Muscle of leg (tissue), 16 donors: ENCODE measurements at places on chromosomes 3 and 15. TPM values are rescaled to one million over a fixed set of nuclear protein-coding genes. Genes with fewer than 3 reads are reported as not detected.

DNA sequence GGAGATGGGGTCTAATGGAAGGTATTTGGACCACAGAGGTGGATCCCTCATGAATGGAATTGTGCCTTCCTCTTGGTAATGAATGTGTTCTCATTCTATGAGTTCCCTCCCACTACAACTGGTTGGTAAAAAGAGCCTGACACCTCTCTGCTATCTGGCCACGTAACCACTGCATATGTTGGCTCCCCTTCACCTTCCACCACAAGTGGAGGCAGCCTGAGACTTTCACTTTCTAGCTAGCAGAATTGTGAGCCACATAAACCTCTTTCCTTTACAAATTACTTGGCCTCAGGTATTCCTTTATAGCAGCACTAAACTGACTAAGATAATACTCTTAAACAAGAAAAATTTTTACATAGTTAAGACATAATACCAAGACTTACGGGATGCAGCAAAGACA lies 155.3 kb downstream of the NR1I2 start:
- no peaks in the 10 kb centered on the region for H3K4me1 ChIP-seq
- no peak for DNase-seq
- no peak overlapping the region for H3K27ac ChIP-seq
- no peaks in the 10 kb centered on the region for H3K27me3 ChIP-seq
- H3K36me3 ChIP-seq = no peaks in the 10 kb centered on the region
- H3K4me3 ChIP-seq = no peak overlapping the region

GRCh38 chr3:101944308-101944707 lies 95.0 kb downstream of the NFKBIZ start:
- no peak overlapping the region for H3K27ac ChIP-seq
- H3K4me3 ChIP-seq = no peak overlapping the region
- no peaks in the 10 kb centered on the region for H3K36me3 ChIP-seq
- no peaks in the 10 kb centered on the region for H3K27me3 ChIP-seq
- H3K4me1 ChIP-seq = no peaks in the 10 kb centered on the region
- no peak for DNase-seq

GRCh38 chr15:66912001-66912400 lies 153.4 kb upstream of the SMAD3 start:
- H3K36me3 ChIP-seq = no peaks in the 10 kb centered on the region
- H3K4me1 ChIP-seq = peaks cover 33% of the 10 kb centered on the region
- peak; percentile 65 for DNase-seq
- no peaks in the 10 kb centered on the region for H3K27me3 ChIP-seq
- H3K4me3 ChIP-seq = no peak overlapping the region

GRCh38 chr15:89150762-89151664 lies 62.8 kb downstream of the ABHD2 start:
- H3K4me1 ChIP-seq = peaks cover 26% of the 10 kb centered on the region
- H3K27ac ChIP-seq = peak overlapping the region; percentile 62
- peak; percentile 50 for DNase-seq
- peaks cover 16% of the 10 kb centered on the region for H3K36me3 ChIP-seq

The ROBO2 gene
- 7.2 TPM for total RNA-seq

DNA sequence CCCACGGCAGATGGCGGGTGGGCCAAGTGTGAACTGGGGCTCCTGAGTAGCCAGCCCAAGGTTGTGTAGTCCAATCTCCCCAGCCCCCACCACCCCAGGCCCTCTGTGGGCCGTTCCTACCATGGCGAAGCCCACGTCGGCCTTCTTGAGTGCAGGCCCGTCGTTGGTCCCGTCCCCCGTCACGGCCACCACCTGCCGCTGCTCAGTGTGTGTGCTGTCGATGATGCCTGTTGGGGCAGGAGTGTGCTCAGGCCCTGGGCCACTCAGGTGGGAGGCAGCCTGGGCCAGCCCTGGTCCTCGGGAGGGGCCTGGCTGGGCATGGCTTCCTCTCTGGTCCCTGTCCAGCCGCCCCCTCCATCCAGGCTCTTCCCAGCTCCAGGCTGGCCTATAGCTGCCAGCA lies 25.0 kb upstream of the SEC13 start:
- no peaks in the 10 kb centered on the region for H3K4me1 ChIP-seq
- H3K36me3 ChIP-seq = no peaks in the 10 kb centered on the region
- H3K27me3 ChIP-seq = peaks cover 2% of the 10 kb centered on the region
- no peak overlapping the region for H3K4me3 ChIP-seq

DNA sequence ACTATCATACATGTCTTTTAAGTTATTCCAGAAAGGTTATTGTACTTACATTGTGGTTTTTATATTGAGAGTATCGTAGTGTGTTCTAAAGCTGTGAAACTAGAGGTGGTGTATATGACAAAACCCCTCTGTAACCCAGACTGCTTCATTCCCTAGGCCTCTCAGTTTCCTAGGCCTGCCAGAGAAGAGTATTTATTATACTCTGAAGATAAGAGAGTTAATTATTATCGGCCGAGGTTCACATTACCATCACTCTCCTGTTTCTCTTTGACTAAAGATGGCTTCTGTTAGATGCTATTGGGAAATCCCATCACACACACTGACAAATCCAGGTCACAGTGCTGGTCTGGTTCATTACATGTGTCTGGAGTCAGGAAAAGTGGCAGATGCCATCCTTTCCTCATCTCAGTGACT lies 20.5 kb downstream of the EXOSC7 start:
- H3K27ac ChIP-seq = no peak overlapping the region
- DNase-seq = no peak
- peaks cover 10% of the 10 kb centered on the region for H3K4me1 ChIP-seq
- no peaks in the 10 kb centered on the region for H3K27me3 ChIP-seq

- no peaks in the 10 kb centered on the region for H3K4me1 ChIP-seq
- no peak overlapping the region for H3K4me3 ChIP-seq
- H3K27ac ChIP-seq = no peak overlapping the region
- DNase-seq = no peak
Observed at GRCh38 chr15:49926740-49927139, 192.3 kb downstream of the ATP8B4 start.

The NGLY1 gene
- total RNA-seq = 32.5 TPM

- DNase-seq = no peak
- no peaks in the 10 kb centered on the region for H3K36me3 ChIP-seq
- H3K27ac ChIP-seq = no peak overlapping the region
Observed at GRCh38 chr3:161977063-161977462, 480.5 kb downstream of the OTOL1 start.

- no peaks in the 10 kb centered on the region for H3K36me3 ChIP-seq
- no peak overlapping the region for H3K27ac ChIP-seq
- H3K27me3 ChIP-seq = no peaks in the 10 kb centered on the region
- no peak overlapping the region for H3K4me3 ChIP-seq
- H3K4me1 ChIP-seq = no peaks in the 10 kb centered on the region
Observed at GRCh38 chr3:94301366-94301765, 238.5 kb downstream of the NSUN3 start.

DNA sequence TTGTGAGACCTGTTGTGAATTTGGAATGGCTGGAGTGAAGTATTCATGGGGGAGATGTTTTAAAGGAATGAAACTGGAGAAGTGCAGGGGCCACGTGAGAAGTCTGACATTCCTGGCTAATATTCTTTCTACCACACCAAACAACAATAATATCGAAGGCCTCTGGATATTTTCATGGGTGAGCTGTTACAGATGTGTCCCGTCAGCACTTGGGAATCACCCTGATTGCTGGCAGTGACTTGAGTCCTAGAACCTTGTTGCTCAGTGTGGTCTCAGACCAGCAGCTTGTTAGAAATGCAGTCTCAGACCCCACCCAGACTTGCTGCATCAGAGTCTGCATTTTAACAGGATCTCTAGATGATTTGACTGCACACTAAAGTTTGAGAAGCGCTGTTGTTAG lies 113.8 kb downstream of the ITPR1 start:
- DNase-seq = peak; percentile 61
- no peak overlapping the region for H3K4me3 ChIP-seq

The GCSAM gene
- total RNA-seq = 0.31 TPM

GRCh38 chr15:39056357-39056756 lies 491.7 kb upstream of the RASGRP1 start:
- H3K36me3 ChIP-seq = no peaks in the 10 kb centered on the region
- no peak overlapping the region for H3K4me3 ChIP-seq
- H3K27me3 ChIP-seq = no peaks in the 10 kb centered on the region
- H3K4me1 ChIP-seq = no peaks in the 10 kb centered on the region
- no peak overlapping the region for H3K27ac ChIP-seq

DNA sequence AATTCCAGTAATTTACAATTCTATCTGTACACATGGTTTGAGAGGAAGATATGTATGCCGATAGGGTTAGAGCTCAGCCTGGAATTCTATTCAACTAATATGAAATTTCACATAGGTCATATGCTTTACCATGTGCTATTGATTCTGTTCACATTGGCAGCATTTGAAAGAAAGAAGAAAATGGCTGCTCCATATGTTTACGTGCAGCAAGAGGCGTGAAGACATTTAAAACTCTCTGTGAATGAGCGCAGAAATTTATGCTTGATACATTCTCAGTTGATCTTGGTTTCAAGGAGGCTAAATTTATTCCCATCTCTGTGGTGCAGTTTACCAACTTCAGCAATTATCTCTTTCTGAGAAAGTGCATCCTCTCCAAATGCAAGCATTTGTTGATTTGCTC lies 478.9 kb downstream of the CNTN4 start:
- H3K36me3 ChIP-seq = no peaks in the 10 kb centered on the region
- H3K4me1 ChIP-seq = no peaks in the 10 kb centered on the region
- no peak overlapping the region for H3K27ac ChIP-seq
- no peaks in the 10 kb centered on the region for H3K27me3 ChIP-seq
- no peak overlapping the region for H3K4me3 ChIP-seq

DNA sequence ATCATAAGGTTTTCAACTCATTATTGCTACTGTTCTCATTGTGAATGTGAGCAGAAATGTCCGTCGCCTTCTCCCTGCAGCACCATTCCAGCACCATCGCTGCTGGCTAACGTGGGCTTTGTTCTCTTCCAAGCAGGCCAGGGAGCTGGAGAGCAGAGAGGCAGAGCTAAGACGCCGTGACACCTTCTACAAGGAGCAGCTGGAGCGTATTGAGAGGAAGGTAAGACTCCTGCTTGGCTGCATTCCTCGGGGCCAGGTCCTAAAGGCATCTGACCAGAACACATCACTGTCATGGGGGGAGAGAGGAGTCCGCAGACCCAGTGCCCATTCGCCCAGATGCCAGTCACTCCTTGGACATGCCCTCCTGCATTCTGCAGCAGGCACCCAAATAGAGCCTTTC lies 130.4 kb upstream of the PLXNA1 start:
- no peak overlapping the region for H3K4me3 ChIP-seq
- H3K4me1 ChIP-seq = peaks cover 12% of the 10 kb centered on the region
- H3K27ac ChIP-seq = no peak overlapping the region
- DNase-seq = no peak
- no peaks in the 10 kb centered on the region for H3K27me3 ChIP-seq

GRCh38 chr3:122392868-122393844 lies 9.2 kb downstream of the FAM162A start:
- no peak overlapping the region for H3K4me3 ChIP-seq
- H3K36me3 ChIP-seq = no peaks in the 10 kb centered on the region
- no peaks in the 10 kb centered on the region for H3K27me3 ChIP-seq

The CNTN6 gene
- total RNA-seq = 3.3 TPM

DNA sequence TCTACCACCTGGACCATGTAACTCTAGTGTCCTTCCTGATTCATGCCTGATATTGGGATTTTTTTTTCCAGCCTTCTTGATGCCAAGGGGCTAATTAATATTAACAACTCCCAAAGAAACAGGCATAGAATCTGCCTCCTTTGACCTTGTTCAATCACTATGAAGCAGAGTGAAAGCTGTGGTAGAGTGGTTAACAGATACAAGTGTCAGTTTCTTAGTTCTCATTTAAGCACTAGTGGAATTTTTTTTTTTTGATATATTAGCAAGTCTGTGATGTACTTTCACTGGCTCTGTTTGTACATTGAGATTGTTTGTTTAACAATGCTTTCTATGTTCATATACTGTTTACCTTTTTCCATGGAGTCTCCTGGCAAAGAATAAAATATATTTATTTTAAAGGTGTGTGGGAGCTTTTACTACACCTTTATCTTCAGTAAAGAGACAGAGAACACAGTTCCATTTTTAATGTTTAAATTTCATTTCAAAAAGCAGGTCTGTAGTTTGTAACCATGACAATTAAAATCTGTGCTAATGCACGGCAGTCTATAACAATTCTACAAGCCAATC lies 67.1 kb downstream of the TOP2B start:
- no peak overlapping the region for H3K4me3 ChIP-seq
